ENCODE measurements at places on chromosomes 16 and 17. TPM values are rescaled to one million over a fixed set of nuclear protein-coding genes. Genes with fewer than 3 reads are reported as not detected.

The MMP2 gene
- total RNA-seq: 0.94 TPM

The SALL1 gene
- not detected for total RNA-seq

The OR3A2 gene
- total RNA-seq: 3.7 TPM

The BAIAP3 gene
- total RNA-seq: 0.16 TPM

- DNase-seq: no peak
Observed at GRCh38 chr17:16494059-16494458, 2.1 kb upstream of the LRRC75A start.

- DNase-seq: no peak
Observed at GRCh38 chr16:74094962-74095361, 201.7 kb upstream of the PSMD7 start.

DNA sequence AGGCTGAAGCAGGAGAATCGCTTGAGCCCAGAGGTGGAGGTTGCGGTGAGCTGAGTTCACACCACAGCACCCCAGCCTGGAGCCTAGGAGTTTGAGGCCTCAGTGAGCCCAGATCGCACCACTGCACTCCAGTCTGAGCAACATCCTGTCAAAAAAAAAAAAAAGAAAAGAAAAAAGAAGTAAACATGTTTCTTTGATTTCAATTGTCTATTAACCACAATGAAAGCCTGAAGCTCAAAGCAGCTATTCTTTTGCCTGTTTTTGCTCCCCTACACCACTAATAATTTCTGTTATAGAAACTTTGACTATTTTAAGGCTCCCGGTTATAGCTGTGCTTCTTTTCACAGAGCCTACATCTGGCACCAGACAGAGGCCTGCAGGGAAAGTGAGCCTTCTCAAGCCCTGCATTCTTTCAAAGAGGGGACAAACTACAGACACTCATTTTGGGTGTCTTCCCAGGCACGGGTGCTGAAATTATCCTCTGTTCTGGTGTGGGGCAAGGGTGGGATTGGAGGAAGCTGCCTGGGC, 14.2 kb upstream of the SLC52A1 start:
- peak; percentile 47 for DNase-seq

GRCh38 chr16:53775821-53776431, 72.0 kb downstream of the FTO start:
- no peak for DNase-seq

DNA sequence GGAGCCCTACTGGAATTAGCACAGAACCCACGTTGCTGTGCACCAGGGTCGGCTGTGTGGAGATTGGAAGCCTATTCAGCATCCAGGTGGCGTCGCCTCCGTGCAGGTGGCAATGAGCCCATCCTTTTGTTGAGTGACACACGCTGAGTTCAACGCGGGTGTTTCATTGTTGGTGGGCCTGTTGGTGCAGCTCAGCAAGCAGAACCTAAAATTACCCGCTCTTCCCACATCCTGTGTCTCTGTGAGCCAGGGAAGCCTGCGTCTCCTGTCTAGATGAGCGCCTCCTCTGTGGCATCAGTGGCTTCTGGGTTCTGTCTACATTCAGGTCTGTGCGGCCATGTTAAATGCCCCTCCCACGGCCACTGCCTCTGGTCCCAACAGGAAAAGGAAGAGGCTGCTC, 14.5 kb downstream of the CD2BP2 start:
- DNase-seq: no peak

- DNase-seq: peak; percentile 63
Observed at GRCh38 chr17:37406635-37407461, at the start of the genes ACACA and TADA2A. Gene ACACA, minus strand, starts transcription at chr17:37406836. Its CDS starts 537 bp downstream, at chr17:37406299. Gene TADA2A, plus strand, starts transcription at chr17:37406886. Its CDS starts 4,480 bp downstream, at chr17:37411366.

DNA sequence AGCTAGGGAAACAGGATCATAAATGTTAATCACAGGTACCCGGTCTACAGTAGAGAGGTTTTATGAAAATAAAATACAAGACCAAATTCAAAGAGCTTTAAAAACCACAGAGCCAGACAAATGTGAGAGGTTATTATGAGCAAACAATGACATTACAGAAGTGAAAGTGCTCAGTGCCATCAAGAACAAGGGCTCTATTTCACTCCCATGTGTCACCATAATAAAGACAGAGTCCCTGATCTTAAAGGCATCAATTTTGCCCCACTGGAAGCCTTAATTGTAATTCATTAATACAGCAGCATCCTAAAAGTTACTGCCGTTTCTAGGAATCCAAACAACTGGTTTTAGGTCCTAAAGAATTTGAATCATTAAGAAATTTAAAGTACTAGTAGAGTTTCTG, 43.7 kb upstream of the CDRT4 start:
- no peak for DNase-seq

- no peak for DNase-seq
Observed at GRCh38 chr16:3745751-3746355, 28.5 kb upstream of the TRAP1 start.
